Hippocampal formation (tissue), 2 donors: ENCODE measurements at places on chromosomes 4 and X.

DNA sequence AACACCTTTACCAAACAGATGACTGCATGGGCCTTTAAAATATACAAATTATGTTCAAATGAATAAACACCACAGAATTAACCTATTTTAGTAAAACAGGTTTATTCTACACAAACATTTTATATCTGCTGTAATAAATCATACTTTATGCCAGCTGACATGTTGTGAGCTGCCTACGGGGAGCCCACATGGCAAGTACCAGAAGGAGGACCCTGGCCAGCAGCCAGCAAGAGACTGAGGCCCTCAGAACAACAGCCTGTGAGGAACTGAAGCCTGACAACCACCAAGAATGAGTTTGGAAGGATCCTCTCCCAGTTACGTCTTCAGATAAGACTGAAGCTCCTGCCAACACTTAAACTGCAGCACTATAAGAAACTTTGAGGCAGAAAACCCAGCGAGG lies 377.0 kb downstream of the PDGFC start:
- peak; percentile 4 for DNase-seq

GRCh38 chrX:109707319-109707718 lies 25.7 kb downstream of the ACSL4 start:
- DNase-seq = no peak

GRCh38 chrX:30513284-30513683 lies 64.3 kb downstream of the TASL start:
- DNase-seq = no peak

- no peak for DNase-seq
These were observed 255.6 kb downstream of the ASMT start for GRCh38 chrX:1870421-1870820.

- DNase-seq = no peak
These were observed 6.5 kb downstream of the TEX13D start for GRCh38 chrX:124338733-124339514.

DNA sequence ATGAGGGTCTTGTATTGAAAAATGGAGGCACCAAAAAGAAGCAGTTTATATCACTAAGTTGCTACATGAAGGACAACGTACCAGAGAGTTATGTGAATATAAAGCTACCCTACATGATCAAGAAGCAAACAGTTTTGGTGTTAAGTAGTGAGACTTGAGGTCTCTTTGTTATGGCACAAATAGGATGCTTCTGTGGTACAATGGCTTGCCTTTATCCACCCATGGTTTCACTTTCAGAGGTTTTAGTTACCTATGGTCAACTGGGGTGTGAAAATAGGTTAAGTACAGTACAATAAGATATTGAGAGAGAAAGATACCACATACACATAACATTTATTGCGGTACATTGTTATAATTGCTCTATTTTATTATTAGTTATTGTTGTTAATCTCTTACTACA lies 229.2 kb upstream of the SLIT2 start:
- DNase-seq = no peak

DNA sequence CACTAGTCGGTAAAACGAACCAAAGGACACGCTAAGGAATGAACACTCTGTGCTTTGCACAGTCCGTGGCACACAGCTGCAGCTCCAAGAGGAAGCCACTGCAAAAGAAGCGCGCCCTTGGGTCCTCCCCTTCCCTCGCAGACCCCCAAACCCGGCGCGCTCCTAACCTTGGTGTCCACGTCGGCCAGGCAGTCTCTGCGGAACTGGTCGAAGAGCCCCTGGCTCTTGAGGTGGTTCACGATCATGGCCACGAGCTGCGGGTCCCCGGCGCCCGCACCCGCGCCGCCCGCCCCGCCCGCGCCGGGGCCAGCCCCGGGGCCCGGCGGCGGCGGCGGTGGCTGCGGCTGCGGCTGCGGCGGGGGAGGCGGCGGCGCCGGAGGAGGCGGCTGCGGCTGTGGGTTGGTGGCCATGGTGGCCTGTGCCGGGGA lies 333 bp downstream of the BOD1L1 start:
- no peak for DNase-seq

DNA sequence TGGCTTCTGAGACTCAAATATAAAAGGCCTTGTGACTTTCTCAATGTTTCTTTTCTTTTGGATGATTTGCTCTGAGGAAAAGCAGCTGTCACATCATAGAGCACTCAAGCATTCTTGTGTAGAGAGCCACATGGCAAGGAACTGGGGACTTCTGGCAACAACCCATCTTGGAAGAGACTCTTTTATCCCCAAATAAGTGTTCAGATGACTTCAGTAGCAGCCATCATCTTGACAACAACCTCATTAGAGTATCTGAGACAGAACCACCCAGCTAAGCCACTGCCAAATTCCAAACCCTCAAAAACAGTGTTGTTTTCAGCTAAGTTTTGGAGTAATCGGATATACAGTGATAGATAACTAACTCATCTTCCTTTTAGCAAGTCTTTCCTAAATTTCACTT lies 1431.7 kb upstream of the IGFBP7 start:
- no peak for DNase-seq

DNA sequence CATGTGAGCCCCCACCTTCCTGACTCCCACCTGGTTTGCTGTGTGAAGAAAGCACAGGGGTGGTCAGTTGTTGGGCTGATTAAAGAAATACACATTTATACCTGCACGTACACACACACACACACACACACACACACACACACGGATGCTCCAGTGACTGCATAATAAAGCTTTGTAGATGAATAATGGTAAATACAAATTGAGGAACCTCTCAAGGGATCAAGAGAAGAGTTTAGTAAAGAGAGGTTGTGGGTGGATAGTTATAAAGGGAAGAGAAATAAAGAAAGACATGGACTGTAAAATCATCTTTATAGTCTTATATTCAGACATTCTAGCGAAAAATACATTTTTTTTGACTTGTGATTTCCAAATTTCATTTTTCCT lies 144.1 kb downstream of the MGST2 start:
- DNase-seq = no peak

- DNase-seq = no peak
These were observed 113.5 kb downstream of the VSIG4 start for GRCh38 chrX:65926095-65927019.

- no peak for DNase-seq
These were observed 389.6 kb upstream of the TRAM1L1 start for GRCh38 chr4:117474987-117475386.

DNA sequence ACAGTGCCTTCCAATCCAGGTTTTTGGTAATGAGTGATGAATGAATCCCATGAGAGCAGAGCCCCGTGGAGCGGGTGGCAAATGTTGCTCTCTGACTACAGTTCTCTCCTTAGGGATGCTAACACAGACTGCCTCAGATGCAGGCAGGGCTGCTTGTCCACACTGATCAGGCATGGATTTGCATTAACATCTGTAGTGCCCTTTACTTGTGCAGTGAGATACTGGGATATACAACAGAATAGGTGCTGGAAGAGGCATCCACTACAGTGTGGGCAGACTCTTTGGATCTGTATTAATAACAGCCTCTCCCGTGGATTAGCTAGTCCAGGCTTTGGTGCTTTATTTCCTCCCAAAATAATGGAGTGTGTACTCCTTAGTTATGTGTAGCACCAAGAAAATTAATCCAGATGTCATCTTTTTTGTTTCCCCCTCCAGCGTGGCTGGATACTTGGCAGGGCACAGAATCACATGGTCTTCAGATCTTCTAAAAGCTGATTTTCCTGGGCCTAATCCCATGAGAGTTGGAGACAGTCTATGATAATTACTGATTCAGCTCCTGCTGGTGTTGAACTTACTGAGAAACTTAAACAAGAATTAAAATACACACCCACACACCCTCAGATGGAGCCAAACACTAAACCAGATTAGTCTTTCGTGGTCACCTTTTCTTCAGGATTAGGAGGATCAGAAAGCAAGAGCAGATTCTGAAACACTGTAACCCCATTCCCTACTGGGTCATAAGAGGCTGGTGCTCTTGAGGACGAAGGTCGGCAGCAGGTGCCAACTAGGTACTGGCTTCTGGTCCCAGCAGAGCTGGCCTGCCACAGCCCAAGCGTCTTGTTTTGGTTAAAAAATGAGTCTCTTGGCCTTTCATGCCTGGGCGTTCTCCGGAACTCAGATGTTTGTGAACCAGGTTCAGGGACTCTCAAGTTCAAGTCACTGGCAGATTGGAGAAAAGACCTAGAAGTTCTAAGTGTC lies 23.1 kb upstream of the NAP1L5 start:
- DNase-seq = no peak

DNA sequence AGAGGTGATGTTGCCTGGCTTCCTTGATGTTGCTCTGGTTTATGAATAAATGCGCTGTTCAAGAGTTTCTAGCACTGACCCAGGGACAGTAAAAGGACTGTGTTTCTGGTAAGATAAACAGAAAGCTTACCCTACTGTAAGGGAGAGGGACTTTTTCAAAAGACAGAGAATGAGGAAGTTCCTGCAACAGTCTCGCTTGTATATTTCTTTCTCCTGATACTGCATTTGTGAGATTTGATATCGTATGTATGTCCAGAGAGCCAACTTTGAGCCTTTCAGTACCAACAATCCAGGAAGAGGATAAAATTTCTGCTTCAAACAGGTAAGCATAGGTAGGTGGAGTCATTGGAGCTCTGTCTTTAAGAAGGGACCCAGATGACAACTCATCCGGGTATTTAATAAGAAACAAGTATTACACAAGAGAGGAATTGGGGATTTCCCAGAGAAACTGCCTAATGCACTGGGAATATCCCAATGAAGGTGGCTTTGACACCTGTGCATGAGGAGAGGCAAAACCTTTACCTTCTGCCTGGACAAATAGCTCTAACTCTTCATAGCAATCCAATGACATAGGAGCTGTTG lies 773 bp downstream of the DAPP1 start:
- DNase-seq = no peak

DNA sequence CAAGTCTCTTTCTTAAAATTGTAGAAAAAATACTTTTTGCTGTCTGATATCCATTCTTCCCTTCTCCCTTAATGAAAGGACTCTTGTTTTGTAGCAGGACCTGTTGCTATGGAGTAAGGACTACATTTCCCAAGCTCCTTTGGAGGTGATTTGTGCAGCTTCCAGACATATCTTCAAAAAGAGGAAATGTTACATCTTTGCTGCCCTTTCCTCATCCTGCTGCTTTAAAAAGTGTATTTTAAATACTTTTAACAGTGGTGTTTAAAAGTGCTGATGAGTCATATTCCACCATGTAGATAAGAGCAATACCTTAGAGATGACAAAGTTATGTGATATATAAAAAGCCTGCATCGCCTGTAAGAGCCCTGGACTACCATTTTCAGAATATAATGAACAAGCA lies 98.7 kb downstream of the CFAP299 start:
- no peak for DNase-seq

- no peak for DNase-seq
These were observed 81.4 kb downstream of the SH3RF1 start for GRCh38 chr4:169189372-169189771.

DNA sequence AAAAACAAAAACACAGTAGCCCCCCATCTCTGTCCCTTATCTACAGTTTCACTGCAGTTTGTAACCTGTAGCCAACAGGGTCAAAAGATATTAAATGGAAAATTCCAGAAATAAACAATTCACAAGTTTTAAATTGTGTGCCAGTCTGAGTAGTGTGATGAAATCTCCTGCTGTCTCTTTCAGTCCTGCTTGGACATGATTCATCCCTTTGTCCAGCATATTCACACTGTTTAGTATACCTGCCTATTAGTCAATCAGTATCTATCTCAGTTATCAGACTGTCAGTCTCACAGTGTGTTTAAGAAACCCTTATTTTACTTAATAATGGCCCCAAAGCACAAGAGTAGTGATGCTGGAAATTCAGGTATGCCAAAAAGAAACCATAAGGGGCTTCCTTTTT lies 21.9 kb downstream of the CNOT6L start:
- DNase-seq = no peak

DNA sequence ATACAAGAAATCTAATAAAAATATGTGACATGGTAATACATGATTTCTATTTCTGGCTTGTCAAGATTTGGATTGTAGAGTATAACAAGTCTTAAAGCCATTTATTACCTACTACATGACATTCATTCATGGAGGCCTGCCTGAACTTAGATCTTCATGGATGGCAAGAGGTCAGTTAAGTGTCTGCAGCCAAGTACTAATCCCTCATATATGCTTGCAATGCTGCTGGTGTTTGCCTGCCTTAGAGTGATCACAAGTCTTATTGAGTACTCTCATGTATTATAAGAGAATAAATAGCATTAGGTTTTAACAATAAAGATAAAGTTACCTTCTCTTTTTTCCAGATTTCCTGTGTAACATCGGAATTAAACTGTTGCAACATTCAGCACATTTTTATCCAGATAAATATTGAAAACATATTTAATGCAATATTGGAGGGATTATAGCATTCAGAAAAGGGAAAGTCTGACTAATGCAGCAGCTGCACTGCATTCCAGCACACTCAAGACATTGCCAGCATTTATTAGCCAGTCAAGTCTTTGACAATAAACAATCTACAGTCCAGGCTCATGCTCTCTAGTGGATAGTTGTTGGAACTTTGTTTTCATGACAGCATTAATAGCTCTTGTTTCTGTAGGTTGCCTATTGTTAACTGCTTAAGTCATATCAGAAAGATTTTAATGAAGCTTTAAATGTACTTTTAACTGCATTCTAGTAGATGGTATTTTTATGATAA lies 737.1 kb downstream of the FAT4 start:
- DNase-seq = peak; percentile 15

DNA sequence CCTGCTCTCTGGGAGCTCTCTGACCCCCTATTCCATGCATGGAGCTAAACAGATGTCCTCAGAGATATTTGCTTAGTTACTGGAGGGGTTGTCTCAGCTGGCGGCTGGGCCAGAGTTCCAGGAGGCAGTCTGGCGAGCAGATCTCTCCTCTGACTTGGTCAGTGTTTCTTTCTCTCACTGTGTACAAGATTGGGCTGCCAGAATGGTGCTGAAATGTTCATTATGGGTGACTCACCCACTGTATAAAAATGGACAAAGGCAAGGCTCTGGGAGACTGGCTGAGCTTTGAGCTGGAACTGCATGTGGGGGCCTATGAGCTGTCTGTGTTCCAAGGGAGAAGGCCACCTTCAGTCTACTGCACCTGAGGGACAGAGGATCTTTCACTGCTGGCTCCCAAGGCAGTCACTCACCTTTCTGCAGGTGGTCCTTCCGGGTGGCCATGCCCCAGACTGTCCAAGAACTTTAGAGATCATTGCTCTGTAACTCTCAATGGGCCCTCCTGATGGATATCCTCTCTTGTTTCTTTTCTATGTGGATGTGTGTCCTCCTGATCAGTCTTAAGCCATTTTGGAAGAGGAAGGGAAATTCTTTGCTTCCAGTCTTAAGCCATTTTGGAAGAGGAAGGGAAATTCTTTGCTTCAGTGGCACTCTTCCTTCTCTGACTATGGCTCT lies 88.2 kb downstream of the CFAP299 start:
- no peak for DNase-seq

- DNase-seq = no peak
These were observed 3.5 kb upstream of the VMA21 start for GRCh38 chrX:151393514-151393913.

DNA sequence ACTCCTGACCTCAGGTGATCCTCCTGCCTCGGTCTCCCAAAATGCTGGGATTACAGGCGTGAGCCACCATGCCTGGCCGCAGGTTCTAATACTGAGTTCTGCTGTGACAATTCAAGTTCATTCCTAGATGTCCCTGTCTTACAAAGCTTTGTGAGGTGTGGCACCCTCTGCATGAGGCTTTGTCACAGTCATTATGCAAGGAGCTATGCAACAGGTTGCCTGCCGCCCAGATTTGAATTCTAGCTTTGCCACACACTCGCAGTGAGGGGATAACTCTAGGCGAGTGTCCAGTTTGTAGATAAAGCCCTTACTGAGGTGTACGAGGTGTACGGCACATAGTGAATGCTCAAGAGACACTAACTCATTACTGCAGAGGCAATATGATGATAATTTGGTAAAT lies 3.5 kb downstream of the CCDC110 start:
- no peak for DNase-seq

- no peak for DNase-seq
These were observed 374.2 kb downstream of the FBXO8 start for GRCh38 chr4:173909294-173909693.
